Inflammatory macrophage treated with lipopolysaccharide for 4 hours (primary cell): ENCODE measurements at places on chromosomes 5 and 9.

- peak; percentile 3 for DNase-seq
These were observed 83.8 kb downstream of the DAB2IP start for GRCh38 chr9:121735065-121735792.

- DNase-seq = no peak
These were observed 352.0 kb downstream of the PARP8 start for GRCh38 chr5:51018423-51018822.

DNA sequence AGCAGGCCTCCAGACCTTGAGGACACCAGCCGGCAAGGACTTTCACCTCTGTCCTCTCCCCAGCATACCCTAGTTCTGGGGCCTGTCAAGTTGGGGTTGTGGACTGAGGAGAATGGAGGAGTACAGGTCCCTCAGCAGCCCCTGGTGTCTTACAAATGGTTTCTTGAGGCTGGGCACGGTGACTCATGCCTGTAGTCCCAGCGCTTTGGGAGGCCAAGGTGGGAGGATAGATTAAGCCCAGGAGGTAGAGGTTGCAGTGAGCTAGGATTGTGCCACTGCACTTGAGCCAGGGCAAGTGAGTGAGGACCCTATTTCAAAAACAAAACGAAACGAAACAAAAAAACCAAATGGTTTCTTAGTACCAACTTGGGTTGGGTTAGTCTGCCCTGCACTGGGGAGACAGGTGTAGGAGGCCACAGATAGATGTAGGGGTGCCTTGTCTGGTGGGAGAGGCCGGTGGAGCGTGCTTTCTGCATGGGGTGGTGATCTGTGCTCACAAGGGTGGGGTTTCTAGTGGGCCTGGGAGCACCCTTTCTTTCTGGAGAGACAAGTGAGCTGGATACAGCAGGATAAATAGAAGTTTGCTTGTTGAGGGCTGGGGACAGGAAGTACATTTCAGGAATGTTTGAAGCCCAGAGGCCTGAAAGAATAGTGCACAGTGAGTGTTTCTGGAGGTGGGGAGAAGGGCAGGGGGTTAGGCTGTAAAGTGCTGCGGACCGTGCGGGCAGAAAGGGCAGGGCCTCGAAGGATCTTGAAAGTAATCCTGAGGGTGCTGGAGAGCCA is 37.7 kb upstream of the PSD2 start:
- no peak for DNase-seq

GRCh38 chr5:31232273-31232888 is 38.9 kb downstream of the CDH6 start:
- DNase-seq = peak; percentile 37

- DNase-seq = no peak
These were observed 476.0 kb downstream of the ZSWIM6 start for GRCh38 chr5:61808091-61808490.

- no peak for DNase-seq
These were observed 30.8 kb downstream of the ZSWIM6 start for GRCh38 chr5:61362796-61363368.

DNA sequence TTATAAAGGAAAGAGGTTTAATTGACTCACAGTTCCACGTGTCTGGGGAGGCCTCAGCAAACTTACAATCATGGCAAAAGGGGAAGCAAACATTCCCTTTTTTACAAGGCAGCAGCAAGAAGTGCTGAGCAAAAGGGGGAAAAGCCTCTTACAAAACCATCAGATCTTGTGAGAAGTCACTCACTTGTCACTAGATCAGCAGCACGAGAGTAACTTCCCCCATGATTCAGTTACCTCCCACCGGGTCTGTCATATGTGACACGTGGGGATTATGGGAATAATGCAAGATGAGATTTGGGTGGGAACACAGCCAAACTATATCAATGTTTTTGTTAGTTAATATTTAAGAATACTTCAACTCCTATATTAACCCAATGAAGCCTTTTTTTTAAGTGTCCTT is 275.2 kb upstream of the CDH9 start:
- peak; percentile 0 for DNase-seq

- peak; percentile 54 for DNase-seq
These were observed 177.3 kb downstream of the RAB3C start for GRCh38 chr5:58760222-58760621.

DNA sequence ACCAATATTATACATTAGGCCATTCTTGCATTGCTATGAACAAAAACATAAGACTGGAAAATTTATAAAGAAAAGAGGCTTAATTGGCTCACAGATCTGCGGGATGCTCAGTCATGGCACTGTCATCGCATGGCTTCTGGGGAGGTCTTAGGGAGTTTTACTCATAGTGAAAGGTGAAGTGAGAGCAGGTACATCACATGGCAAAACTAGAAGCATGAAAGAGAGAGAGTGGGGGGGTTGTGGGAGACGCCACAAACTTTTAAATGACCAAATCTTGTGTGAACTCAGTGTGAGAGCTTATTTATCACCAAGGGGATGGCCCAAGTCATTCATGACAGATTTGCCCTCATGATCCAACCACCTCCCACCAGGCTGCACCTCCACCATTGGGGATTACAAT is 398.3 kb upstream of the EDIL3 start:
- no peak for DNase-seq

GRCh38 chr9:36772449-36773403 is 200.0 kb downstream of the MELK start:
- no peak for DNase-seq

DNA sequence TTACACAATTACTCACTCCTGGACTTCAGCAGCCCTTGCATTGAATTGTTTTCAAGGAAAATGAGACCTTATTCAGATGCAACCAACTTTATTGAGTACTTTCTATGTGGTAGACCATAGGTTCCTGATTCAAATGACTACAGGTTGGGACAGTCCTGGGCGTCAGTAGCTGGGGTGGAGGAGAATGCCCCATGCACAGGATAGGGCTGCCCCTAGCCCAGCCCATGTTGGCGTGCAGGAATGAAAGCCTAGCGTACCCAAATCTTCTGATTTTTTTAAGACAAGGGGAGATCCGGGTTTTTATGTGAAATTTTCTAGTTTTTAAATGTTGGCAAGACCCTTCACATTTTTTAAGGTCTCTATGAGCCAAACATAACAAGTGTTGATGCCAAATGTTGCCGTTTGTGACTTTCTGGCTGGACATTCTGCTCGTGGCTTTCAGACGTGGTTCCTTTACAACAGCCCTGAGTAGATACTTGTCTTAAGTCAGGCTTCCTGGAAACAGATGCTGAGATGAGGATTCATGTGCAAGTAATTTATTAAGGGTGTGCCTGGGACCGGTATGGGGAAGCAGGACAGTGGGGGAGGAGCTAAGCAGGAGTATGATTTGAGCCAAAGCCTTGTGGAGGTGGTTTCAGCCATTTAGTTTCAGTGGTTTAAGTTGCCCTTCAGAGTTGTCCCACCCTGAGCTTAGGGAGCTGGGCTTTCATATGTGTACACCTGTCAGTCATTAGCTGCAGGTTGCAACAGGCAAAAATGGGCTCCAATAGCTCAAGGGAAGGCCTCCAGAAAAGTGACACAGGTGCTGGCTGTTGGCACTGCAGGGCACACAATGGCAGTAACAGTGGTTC is 154.1 kb downstream of the NTRK2 start:
- DNase-seq = no peak

DNA sequence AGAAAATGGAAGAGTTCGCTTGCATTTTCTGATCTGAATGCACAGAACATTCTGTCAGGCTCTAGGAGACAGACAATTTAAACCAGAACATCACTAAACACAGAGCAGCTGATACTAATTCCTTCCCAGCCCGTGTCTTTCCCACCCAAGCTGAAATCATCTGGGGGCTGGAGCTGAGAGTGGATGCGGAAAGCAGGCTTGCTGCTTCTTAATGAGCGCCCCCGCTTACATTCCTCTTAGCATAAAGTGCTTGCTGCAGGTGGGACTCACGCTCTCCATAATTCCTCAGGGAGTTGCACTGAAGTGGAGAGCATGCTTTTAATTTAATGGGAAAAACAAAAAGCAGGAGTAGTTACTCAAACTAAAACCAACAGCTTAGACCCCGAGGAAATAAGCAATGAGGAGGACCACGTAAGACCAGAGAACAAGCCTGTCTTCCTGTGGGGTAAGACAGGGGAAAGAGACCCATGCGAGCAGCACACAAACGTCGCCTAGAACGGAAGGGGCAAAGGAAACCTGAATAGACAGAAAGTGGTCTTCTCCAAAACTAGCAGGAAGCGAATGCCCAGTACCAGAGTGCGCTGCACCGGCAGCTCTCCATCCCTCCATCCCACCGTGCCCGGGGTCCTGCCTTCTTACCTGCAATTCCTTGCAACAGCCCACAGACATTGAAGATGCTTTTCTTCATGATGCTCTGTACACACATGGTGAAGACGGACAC is 139.3 kb downstream of the LHFPL2 start:
- DNase-seq = peak; percentile 36

DNA sequence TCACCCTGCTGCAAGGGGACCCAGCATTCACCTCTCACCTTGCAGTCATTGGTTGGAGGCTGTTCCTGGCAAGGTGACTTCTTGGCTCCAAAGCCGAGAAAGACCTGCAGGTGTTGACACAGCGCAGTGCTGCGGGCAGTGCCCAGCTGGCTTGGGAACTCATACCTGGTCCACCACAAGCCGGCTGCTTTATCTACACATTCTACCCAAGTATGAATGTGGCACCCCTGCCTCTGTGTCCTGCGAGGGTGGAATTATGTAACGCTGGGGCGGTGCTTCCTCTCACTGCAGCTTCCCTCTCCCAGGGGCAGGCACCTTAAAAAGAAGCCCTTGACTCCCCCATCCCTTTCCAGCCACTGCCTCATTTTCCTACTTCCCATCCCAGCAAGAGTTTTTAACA is 2.5 kb upstream of the ZMYND19 start:
- DNase-seq = peak; percentile 18

DNA sequence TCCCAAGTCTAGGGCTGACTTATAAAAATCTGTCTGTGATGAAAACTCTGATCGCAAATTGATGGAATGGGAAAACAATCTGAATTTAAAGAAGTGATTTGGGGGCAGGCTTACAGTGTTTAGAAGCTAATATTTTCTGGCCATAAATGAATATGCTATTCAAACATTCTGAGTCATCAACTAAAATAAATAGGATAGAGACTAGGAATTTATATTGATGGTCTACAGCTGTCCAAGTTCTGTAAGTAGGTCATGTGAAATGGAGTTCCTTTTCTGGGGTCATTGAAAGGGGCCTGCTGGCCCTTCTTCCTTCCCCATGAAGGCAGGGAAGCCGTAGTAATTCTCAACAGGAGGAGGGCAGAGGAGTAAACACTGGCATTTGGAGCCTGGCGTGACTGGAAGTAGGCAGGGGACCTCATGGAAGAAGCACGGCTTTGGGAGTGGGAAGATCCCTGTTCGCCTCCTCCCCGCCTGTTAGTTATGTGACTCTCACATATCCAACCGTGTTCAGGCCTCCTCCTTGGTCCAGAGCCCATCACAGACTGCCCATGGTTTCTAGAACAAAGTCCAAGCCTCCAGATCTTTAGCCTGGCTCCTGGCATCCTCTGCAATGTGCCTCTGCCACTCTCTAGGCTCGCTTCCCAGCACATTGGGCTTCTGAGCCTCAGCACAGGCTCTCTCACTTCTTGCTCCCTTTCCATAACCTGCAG is 31.7 kb downstream of the ALG2 start:
- DNase-seq = no peak

- no peak for DNase-seq
These were observed 103.9 kb downstream of the ESM1 start for GRCh38 chr5:54881286-54882005.

DNA sequence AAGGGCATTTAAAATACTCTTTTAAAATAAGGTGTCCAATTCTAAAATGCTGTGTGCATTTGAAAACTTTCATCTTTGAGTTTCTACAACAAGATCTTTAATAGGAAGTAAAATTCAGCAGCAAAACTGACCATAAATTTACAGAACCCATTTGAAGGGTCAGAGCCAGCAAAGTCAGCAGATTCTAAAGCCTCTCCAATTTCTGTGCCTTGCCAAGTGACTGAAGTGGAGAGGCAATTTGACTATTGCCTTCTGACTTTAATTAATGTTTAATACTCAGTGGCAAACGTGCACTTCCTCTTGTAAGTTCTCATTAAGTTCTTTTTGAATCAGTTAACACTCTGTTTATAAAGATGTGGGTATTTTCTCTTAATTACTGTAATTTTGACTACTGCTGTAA is 155.2 kb downstream of the BAAT start:
- DNase-seq = no peak

DNA sequence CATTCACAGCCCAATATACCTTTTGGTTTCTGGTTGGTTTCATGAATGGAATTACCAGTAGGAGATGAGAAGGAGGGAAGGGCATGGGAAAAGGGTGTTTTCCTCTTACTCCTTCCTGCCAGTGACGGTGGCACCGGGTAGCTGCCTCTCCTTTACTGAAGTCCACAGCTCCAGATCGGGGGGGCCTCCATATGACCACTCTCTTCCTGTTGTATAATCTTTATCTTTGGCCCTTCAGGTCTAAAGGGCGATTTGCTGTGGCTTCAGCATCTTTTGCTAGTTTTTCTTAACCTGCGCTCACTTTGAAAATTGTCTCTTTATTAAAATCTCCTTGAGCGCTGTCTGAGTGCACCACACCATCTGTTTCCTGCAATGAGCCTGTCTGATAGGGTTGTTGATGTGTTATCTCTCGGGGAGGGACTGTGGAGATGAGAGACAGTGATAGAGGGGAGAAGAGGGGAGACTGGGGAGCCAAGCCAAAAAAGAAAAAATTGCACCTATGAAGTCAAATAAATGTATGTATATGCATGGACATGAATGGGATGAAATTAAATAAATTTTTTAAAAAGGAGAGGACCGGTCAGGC is 449.3 kb upstream of the KLF4 start:
- DNase-seq = no peak

DNA sequence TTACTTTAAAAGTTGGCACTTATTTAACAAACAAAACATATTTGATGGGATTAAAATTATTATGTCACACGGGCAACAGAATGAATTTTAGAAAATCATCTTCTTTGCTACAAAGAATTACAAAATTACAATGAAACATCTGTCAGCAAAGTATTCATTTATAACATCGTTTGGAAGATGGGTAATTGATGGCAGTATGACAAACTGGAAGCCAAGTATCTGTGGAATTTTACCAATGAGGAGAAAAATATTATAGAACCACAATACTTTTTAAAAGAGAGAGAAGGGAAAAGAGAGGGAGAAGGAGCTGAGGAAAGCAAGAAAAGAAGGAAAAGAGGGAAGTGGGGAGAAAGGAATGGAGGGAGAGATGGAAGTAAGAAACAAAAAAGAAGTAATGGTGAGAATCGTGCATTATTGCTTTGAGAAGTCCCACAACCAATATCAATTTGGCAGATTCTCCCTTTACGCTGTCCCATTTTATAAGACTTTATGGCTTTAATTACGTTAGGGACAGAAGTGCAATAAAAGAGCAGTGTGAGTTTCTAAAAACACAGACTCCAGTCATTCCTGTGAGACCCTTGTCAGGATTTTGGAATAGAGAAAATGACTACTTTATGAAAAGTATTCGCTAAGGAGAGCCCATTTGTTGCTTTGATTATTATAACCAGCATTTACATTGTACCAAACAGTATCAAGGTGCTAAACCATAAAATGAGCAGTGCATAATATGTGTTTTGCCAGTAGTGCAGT is 76.7 kb downstream of the LURAP1L start:
- no peak for DNase-seq

GRCh38 chr5:119521232-119521631 is 68.9 kb downstream of the HSD17B4 start:
- no peak for DNase-seq
